ENCODE measurements at places on chromosomes 16 and 17.

DNA sequence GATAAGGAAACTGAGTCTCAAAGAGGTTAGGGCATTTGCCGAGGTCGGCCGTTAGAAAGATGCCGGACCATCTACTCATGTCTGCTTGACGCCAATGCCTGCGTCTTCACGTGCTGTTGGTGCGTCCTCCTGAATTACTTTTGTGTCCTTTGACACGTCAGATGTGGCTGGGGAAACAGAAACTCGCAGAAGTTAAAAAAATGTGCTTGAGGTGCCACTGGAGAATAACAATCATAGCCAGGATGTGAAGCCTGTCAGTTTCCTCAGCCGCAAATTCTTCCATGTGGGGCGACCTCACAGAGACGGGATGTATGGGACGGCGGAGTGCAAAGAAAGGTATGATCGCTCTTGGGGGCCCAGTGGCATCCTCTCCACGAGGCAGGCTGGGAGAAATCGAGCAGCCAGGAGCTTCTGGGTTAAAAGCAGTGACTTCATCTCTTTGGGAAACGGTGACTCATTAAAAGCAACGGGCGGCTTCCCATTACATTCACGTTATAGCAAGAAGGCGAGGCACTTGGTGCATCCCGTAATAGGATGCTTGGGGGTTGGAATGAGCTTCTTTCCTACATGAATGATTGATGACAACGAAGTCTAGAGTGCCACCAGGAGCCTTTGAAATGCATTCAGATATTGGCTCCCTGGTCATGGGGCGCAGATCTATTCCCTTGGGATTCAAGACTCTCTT is 67.8 kb downstream of the BMERB1 start:
- DNase-seq, result no peak

DNA sequence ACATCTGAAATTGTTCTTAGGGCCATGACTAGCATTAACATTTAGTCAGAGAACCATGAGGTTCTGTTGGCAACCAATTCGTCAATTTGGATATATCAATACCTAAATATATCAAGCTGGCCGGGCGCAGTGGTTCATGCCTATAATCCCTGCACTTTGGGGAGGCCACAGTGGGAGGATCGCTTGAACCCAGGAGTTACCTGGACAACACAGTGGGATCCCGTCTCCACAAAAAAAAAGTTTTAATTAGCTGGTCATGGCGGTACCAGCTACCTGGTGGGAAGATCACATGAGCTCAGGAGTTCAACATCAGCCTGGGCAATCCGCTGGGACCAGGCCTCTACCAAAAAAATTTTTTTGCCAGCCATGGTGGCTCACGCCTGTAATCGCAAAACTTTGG is 8.4 kb downstream of the YWHAE start:
- no peak for DNase-seq

- DNase-seq, result no peak
Measured at GRCh38 chr17:80463784-80464400, 12.5 kb downstream of the NPTX1 start.

DNA sequence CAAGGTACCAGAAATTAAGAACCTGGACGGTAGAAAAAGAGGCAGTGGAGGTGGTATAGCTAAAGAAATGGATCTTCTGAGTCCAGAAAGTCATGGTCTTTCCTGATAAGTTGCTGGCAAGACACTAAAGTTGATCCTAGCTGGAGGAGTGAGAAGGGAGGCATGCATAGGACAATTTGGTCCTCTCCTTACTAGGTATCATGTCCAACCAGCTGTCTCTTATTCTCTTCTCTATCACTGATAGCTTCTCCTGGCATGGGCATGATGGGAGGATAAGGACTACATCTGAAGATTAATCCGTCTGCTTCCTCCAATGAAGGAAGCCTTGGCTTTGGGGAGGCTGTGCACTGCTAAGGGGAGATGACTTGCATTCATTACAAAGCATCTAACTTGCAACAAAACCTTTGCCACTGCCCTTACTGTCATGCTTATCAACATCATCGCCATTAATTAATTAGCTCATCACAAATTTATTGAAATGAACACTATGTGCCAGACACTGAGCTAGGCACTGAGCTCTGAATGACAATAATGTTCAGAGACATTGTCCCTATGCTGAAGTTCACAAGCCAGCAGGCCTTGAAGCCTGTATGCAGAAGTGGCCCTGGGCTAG is 3.1 kb upstream of the FAM117A start:
- no peak for DNase-seq

- no peak for DNase-seq
Measured at GRCh38 chr17:70677783-70678647, 508.7 kb downstream of the KCNJ2 start.

DNA sequence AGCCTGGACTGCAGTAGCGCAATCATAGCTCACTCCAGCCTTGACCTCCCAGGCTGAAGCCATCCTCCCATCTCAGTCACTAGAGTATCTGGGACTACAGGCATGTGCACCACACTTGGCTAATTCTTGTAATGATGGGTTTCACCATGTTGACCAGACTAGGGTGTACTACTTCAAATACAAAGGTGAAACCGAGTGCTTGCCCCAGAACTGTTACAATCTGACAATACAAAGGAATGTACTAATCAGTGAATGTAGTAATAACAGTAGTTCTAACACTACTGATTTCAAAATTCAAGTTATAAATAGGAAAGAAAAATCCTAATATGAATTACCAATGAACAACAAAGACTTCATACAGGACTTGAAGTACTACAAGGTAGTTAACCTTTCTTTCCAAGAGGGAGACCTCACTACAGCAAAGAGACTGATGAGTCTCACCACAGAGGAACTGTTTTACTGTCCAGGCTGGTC is 24.4 kb downstream of the CRK start:
- no peak for DNase-seq

GRCh38 chr17:82195675-82196672 is 16.7 kb downstream of the CCDC57 start:
- DNase-seq, result no peak

GRCh38 chr17:3944485-3945388 is 19.5 kb downstream of the ATP2A3 start:
- DNase-seq, result peak; percentile 37

DNA sequence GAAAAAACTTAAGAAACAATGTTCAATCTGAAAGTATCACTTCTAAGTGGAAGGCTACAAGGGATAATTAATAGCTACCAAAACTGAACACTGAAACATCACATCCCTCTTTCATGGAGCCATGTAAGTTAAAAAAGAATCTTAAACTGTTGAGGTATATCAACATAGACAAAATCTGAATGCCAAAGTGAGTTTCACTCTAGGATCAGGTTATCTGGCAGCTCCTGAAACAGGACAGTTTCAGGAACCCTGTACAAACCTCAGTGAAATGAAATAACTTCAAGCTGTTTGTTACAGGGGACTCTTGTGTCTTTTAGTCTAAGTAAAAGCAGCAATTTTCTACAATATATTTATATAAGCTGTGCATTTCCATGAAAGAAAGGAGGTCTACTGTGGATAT is 73.2 kb downstream of the KANSL1 start:
- DNase-seq, result no peak

DNA sequence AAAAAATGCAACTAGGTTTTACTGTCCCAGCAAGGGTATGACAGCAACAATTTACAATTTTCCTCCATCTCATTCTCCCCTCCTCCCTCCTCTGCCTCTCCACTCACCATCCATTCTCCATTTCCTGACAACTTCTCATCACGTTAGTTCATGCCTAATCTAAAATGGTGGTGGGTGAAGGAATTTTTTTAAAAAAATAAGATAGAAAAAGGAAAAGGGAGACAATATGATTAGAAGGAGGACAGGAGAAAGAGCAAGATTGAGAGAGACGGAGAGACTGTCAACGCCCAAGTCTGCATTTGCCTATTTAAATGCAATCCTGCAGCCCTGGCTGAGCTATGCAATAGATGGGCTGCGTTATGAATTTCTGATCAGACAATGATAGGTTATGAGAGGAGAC is 380.7 kb upstream of the PSMD7 start:
- no peak for DNase-seq

All from stimulated activated CD8-positive, alpha-beta memory T cell treated with anti-CD3 and anti-CD28 coated beads, Interleukin-2, amount 100 ng/mL, for 48 hours (primary cell).